Subcutaneous preadipocyte (primary cell): ENCODE measurements at places on chromosomes 6 and 20. TPM values are rescaled to one million over a fixed set of nuclear protein-coding genes. Genes with fewer than 3 reads are reported as not detected.

PREP gene
- 17.3 and 18.4 TPM in 2 replicates for total RNA-seq

BCAS1 gene
- under 0.01 and 0.37 TPM in 2 replicates for total RNA-seq

CBLN4 gene
- total RNA-seq = not detected in 2 replicates

PRDM13 gene
- not detected in 2 replicates for total RNA-seq

PPP1R14C gene
- under 0.01 TPM in 1 of 2 replicates, not detected in the other for total RNA-seq

GPX6 gene
- not detected in 2 replicates for total RNA-seq

CD83 gene
- 1.8 and 3.9 TPM in 2 replicates for total RNA-seq

MCCD1 gene
- total RNA-seq = not detected in 2 replicates

SLC22A2 gene
- not detected in 2 replicates for total RNA-seq

LIME1 gene
- 2.2 and 2.9 TPM in 2 replicates for total RNA-seq

GRM1 gene
- total RNA-seq = under 0.01 TPM in 2 replicates

LTA gene
- total RNA-seq = not detected in 2 replicates

CRIP3 gene
- 0.39 TPM in 1 of 2 replicates, not detected in the other for total RNA-seq

TRIM15 gene
- not detected in 2 replicates for total RNA-seq

LPA gene
- not detected in 2 replicates for total RNA-seq

DHX35 gene
- total RNA-seq = 8.8 and 11.5 TPM in 2 replicates

PROKR2 gene
- total RNA-seq = not detected in 2 replicates

RPP21 gene
- 32.1 and 65.0 TPM in 2 replicates for total RNA-seq

RNF146 gene
- total RNA-seq = 27.4 and 31.6 TPM in 2 replicates

TASP1 gene
- 6.2 and 7.4 TPM in 2 replicates for total RNA-seq

HUS1B gene
- 0.59 and 1.1 TPM in 2 replicates for total RNA-seq

HDDC2 gene
- 42.3 and 56.1 TPM in 2 replicates for total RNA-seq

CALHM6 gene
- 0.59 and 1.5 TPM in 2 replicates for total RNA-seq

F13A1 gene
- total RNA-seq = not detected in 2 replicates

OLIG3 gene
- total RNA-seq = not detected in 2 replicates

LAMA2 gene
- total RNA-seq = 30.3 and 64.7 TPM in 2 replicates

SLC22A7 gene
- total RNA-seq = not detected in 2 replicates

OR2H1 gene
- not detected in 2 replicates for total RNA-seq

MBOAT1 gene
- 6.2 and 7.6 TPM in 2 replicates for total RNA-seq

ALDH8A1 gene
- 0.98 and 1.5 TPM in 2 replicates for total RNA-seq

NKX2-2 gene
- 0.20 TPM in 1 of 2 replicates, not detected in the other for total RNA-seq

LY6G6F gene
- not detected in 2 replicates for total RNA-seq

KCTD20 gene
- 36.4 and 41.2 TPM in 2 replicates for total RNA-seq

NAA20 gene
- total RNA-seq = 40.5 and 57.7 TPM in 2 replicates

LSM2 gene
- total RNA-seq = 37.1 and 48.9 TPM in 2 replicates

MATN4 gene
- under 0.01 TPM in 1 of 2 replicates, not detected in the other for total RNA-seq

PNPLA1 gene
- total RNA-seq = not detected in 2 replicates
